B cell (primary cell): ENCODE measurements at places on chromosomes 3 and 15.

DNA sequence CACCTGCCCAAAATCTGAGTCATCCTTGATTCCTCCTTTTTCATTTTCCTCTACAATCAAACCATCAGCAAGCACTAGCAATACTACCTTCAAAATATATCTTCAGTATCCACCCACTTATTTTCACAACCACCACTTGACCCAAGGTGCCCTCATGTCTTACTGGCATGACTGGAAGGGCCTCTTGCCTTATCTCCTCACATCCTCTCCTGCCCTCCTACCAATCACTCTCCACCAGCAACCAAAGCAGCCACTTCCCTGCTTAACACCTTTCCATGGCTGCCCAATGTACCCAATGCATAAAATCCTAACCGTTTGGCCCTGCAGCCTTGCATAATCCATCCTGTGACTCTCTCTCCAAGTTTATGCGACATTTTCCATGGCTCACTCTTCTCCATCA, 76.0 kb downstream of the MTHFS start:
- H3K4me3 ChIP-seq, result no peak overlapping the region
- no peaks in the 10 kb centered on the region for H3K36me3 ChIP-seq
- H3K27me3 ChIP-seq, result no peaks in the 10 kb centered on the region
- H3K27ac ChIP-seq, result no peak overlapping the region
- no peaks in the 10 kb centered on the region for H3K4me1 ChIP-seq

DNA sequence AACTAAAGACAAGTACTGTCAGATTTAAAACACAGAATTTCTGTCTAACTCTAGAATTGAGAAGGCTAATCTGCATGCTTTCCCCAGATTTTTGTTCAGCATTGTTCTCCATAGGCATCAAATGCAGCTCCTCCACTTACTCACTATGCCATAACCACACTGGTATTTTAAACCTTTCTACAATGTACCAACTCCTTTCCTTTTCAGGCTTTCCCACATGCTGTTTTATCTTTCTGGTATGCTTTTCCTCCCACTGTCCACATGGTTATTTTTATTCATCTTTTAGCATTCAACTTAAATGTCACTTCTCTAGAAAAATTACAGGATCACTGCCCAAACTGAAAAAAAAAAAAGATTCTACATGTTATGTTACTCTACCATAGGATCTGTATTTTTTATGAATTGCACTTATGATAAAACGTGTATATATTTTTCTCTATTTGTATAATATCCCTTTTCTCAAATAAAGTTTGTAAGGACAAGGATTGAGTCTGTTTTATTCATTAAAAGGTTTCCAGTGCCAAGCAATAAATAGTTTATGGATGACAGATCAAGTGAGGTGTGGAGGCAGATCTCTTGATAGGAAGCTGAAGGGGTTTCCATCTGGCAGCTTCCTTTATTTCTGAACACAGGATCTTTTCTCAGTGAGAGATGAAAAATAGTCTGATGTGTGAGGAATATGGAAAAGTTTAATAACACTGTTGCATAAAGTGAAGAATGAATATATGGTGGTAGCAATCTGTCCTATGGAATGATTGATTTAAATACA, 1064.5 kb downstream of the ZPLD1 start:
- H3K27me3 ChIP-seq, result no peaks in the 10 kb centered on the region
- no peak overlapping the region for H3K4me3 ChIP-seq
- H3K36me3 ChIP-seq, result no peaks in the 10 kb centered on the region
- DNase-seq, result no peak
- no peak overlapping the region for H3K27ac ChIP-seq

GRCh38 chr3:37661615-37662306, 199.9 kb upstream of the CTDSPL start:
- H3K4me3 ChIP-seq, result no peak overlapping the region
- H3K27me3 ChIP-seq, result no peaks in the 10 kb centered on the region
- no peak for DNase-seq

DNA sequence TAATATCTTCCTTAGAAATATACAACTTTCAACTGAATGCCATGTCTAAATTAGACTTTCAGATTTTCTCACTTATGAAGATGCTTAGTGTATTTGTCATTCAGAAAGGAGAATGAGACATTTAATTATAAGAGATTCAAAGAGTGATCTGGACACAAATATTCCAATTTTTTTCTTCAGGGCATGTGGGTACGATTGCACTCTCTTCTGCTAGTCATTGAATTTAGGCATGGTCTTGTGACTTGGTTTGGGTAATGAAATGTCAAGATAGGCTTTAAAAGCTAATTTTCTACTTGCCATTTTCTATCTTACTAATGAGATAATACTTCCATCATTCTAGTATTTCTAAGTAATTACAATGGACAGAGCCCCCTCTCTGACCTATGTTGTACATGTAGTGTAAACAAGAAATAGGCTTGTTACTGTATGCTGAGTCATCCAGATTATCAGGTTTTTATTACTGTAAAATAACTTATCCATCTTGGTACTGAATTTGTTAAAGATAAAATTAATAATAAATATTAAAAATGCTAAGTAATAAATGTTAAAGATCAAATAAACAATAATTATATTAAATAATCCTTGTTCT, 770.8 kb upstream of the BCHE start:
- no peaks in the 10 kb centered on the region for H3K27me3 ChIP-seq
- DNase-seq, result no peak
- H3K27ac ChIP-seq, result no peak overlapping the region
- no peaks in the 10 kb centered on the region for H3K4me1 ChIP-seq
- no peak overlapping the region for H3K4me3 ChIP-seq
- H3K36me3 ChIP-seq, result no peaks in the 10 kb centered on the region

DNA sequence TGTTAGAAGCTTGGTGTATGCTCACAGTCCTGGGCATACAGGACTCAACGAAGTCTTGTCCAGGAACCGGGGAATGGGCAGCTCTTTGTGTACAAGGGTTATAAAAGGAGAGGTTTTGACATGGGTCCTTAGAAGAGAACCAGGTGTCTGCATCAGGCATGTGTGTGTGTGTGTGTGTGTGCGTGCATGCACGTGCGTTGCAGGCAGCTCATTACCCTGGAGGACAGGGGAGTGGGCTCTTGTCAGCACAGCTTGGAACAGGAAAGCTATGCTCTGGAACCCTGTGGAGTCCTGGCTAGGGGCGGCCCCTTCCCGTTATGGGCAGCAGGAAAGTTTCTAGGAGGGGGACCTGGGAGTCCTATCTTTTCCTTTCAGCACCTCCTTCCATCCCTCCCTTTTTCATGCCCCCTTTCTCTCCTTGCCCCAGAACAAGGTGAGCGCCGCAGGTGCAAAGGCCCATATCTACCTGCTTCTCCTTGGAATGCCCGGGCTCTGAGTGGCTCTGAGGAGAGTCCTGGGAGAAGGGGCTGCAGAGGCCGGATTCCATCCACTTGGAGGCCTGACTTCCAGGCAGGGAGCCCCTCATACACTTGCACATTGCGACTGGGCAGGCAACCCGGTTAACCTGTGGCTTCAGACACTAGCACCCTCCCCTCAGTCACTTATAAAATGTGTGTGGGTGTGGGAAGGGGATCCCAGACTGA, 33.9 kb upstream of the LCTL start:
- no peak for DNase-seq
- no peaks in the 10 kb centered on the region for H3K4me1 ChIP-seq
- no peak overlapping the region for H3K4me3 ChIP-seq
- H3K27ac ChIP-seq, result no peak overlapping the region
- H3K27me3 ChIP-seq, result no peaks in the 10 kb centered on the region
- H3K36me3 ChIP-seq, result no peaks in the 10 kb centered on the region

- no peak for DNase-seq
- no peak overlapping the region for H3K27ac ChIP-seq
- H3K27me3 ChIP-seq, result peaks cover 3% of the 10 kb centered on the region
- H3K4me1 ChIP-seq, result no peaks in the 10 kb centered on the region
Observed at GRCh38 chr3:197478746-197479668, 76.8 kb downstream of the BDH1 start.

- H3K27me3 ChIP-seq, result no peaks in the 10 kb centered on the region
- H3K4me1 ChIP-seq, result peaks cover 14% of the 10 kb centered on the region
Observed at GRCh38 chr3:188049606-188050530, 104.1 kb upstream of the LPP start.

DNA sequence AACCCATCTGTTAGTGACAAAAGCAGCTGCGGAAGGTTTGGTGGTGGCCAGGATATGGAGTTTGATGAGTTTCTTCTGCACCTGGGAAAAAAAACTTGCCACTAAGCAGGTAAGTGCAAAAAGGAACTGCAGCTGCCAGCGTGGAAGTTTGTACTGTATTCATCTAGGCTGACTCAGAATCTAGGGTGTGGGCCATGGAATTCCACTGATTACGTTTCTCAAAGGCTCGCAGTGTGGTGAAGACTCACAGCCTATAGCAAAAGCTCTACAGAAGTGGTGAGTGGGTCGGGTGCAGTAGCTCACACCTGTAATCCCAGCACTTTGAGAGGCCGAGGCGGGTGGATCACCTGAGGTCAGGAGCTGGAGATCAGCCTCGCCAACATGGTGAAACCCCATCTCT, 334.6 kb upstream of the GRM7 start:
- no peaks in the 10 kb centered on the region for H3K36me3 ChIP-seq
- no peak overlapping the region for H3K4me3 ChIP-seq
- no peak overlapping the region for H3K27ac ChIP-seq
- H3K4me1 ChIP-seq, result no peaks in the 10 kb centered on the region
- H3K27me3 ChIP-seq, result no peaks in the 10 kb centered on the region

- DNase-seq, result peak; percentile 39
- no peak overlapping the region for H3K27ac ChIP-seq
- peaks cover 15% of the 10 kb centered on the region for H3K27me3 ChIP-seq
- H3K36me3 ChIP-seq, result no peaks in the 10 kb centered on the region
- peak overlapping the region; percentile 67 for H3K4me3 ChIP-seq
- peaks cover 18% of the 10 kb centered on the region for H3K4me1 ChIP-seq
Observed at GRCh38 chr3:107928084-107928445, 162.8 kb downstream of the CD47 start.

- peaks cover 65% of the 10 kb centered on the region for H3K36me3 ChIP-seq
- H3K27me3 ChIP-seq, result no peaks in the 10 kb centered on the region
- no peak overlapping the region for H3K27ac ChIP-seq
Observed at GRCh38 chr3:51393564-51393963, 2.5 kb downstream of the RBM15B start.
